ENCODE measurements at places on chromosomes 2 and 18.
A peak's percentile ranks its signal among the peaks of the same experiment; 100 is the strongest.

GRCh38 chr2:233007270-233007669, 5.8 kb downstream of the NGEF start:
- no peak for DNase-seq

DNA sequence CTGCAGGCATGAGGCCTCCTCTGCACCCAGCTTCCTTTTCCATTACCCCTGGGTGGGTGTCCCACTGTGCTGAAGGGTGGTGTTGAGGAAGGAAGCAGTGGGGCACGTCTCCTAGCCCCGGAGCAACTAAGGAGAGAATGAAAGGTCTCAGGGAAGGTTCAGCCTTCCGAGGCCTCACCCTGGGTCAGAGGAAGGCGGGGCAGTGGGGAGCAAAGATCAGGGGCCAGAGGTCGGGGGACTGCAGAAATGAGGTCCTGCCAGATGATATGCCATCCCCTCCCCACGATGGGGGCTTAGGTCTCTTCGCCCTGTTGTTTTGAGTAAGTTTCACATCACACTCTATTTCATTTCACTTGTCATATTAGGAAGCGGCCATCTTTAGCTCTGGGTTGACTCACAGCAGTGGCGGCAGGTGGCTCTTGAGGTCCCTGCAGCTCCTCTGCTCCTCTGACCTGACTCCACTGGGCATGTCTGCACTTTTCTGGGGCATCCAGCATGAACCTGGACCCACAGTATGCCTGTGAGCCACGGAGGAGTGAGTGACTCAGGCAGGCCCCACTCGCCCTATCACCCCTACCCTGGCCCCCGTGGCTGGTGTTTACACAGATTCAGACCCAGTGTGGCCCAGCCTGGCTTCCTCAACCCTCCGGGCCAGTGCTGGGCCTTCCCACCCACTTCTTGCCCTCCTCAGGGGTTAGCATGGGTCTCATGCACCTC, 153.7 kb upstream of the SMAD2 start:
- no peak for DNase-seq

DNA sequence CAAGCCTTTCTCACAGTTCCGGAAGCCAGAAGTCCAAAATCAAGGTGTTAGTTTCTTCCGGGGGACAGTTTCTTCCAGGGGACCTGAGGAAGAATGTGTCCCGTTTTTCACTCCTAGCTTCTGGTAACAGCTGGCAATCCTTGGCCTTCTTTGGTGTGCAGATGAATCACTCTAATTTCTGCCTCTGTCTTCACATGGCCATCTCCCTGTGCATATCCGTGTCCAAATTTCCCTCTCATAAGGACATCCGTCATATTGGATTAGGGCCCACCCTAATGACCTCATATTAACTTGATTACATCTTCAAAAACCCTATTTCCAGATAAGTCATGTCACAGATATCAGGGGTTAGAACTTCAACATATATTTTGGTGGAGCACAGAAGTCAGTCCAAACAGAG, 141.4 kb downstream of the ZEB2 start:
- no peak for DNase-seq

DNA sequence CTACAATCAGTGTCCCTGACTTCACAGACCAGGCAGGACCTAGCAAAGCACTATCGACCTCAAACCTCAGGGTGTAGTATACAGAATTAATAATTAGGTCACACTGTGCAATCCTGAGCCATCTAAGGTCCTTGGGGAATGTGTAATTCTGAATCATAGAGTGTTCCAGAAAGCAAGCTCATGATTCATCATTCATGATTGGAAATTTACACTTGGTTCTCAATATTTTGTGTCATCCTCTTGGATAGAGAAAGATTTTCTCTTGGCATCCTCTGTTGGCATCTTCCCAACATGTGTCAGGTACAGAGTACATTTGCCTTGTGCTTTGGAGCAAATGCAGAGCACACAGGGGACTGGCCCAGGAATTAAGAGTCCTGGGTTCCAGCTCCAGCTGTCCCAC, 245.0 kb upstream of the NT5C1B start:
- no peak for DNase-seq

GRCh38 chr2:33602201-33602830, 3.2 kb upstream of the FAM98A start:
- DNase-seq = no peak

DNA sequence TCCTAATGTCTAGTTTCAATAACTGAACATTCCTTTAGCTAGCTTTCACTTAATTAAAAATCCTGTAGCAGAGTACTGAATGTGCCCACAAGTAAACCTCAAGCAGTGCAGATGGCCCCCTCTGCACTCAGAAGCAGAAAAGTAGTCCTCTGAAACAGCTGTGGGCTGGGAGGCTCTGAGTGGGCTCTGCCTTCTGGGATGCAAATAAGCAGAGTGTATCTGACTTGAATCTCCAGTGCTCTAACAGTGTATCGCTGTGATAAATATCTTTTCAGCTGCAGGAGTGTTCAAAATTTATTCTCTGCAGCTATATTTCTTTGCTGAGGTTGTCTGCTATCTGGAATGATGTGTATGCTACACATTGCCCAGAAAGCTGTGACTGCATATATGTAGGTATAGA, 44.8 kb upstream of the SYT4 start:
- DNase-seq = no peak

DNA sequence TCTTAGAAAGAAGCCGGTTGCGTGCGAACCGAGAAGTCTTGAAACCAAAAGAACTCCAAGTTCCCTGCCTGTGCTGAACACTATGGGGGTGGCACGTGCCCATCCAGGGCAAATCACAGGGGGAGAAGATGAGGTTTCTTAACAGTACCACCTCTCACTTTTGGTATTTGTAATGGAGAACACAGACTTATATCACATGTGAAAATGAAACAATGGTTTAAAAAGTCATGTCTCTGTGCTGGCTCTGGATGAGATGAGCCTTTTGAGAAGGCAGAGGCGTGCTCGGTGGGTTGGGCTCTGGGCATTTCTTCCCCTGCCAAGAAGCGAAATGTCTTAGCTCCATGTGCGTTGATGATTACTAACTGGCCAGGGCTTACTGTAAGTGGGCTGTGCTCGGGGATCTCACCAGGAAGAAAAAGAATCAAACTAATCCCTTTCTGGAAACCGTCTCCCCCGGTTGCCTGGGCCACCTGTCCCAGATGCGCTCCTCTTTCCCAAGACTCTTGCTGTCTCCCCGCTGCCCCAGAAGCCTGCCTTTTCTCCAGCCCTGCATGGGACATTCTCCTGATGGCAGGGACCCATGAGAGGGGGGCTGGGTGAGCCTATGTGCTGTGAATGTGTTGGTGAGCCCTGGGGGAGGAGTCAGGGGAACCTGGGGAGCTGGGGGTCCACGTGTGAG, 252.9 kb downstream of the PRKCE start:
- DNase-seq = peak; percentile 7

- no peak for DNase-seq
Measured at GRCh38 chr2:231297108-231297908, 98.2 kb upstream of the B3GNT7 start.

DNA sequence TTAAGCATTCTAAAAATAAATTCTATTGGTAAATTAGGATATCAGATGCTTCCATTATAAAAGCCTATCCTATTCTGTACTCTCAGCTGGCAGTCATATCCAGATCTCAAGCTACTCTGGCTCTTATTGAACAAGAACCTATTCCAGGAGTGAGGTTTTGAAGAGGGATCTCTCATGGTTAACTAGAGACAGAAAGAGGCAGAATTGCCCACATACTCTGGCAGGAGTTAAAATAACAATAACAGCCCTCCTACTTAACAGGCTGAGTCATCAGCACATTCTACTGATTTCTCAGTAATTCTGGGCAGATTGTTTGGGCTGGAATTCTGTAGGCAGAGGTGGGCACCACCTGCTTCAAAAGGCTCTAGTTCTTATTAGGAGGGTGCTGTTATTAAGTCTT, 142.0 kb upstream of the UNC80 start:
- DNase-seq = no peak

- DNase-seq = no peak
Measured at GRCh38 chr2:50674876-50675275, 357.1 kb downstream of the NRXN1 start.

- no peak for DNase-seq
Measured at GRCh38 chr2:61710711-61711110, 143.1 kb downstream of the FAM161A start.

- no peak for DNase-seq
Measured at GRCh38 chr2:234137400-234138014, 87.0 kb downstream of the SPP2 start.

GRCh38 chr2:237701859-237702390, 74.5 kb downstream of the LRRFIP1 start:
- no peak for DNase-seq

- peak; percentile 78 for DNase-seq
Measured at GRCh38 chr2:230793572-230794359, 71.0 kb upstream of the ITM2C start.

- peak; percentile 61 for DNase-seq
Measured at GRCh38 chr18:49052891-49053644, 102.3 kb upstream of the SMAD7 start.

GRCh38 chr2:142544173-142544572, 333.3 kb upstream of the KYNU start:
- no peak for DNase-seq

DNA sequence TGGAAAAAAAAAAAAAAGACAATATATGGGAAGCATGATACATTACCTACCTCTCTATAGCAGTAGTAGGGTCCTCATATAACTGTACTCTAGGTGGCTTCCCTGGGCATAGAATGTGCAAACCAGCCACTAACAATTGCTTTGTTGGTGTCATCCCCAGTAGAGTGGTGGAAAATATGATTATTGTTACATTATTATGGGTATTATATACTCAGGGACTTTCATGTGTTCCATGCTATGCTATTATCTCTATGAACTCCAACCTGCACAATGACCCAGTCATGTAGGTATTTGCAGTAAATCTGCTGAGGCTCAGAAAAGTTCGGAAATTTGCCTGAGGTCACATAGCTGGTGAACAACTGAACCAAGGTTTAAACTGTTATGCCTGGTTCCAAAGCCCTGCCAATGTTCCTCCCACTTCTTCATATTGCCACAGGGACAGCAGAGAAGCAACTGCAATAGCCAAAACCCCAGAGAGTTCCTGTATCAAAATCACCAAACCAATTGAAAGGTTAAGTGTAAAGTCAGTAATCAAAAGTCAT, 52.6 kb upstream of the MAP4K4 start:
- no peak for DNase-seq

DNA sequence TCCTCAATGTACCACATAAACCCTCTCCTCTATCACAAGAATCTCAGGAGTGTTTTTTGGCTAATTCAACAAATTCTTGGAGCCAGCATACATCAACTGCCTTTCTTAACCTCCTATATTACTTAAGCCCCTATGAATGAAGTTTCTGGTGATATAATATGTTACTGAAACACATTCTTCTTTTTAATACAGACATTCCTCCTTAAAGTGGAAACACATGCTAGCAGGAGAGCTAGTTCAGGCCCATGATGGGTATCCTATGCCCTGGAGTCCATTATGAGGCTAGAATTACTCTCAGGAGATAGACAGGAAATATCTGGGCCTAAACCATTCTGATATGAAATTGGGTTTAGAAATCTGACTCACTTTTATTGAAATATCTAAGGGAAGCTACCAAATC, 26.6 kb upstream of the RMDN2 start:
- DNase-seq = no peak

DNA sequence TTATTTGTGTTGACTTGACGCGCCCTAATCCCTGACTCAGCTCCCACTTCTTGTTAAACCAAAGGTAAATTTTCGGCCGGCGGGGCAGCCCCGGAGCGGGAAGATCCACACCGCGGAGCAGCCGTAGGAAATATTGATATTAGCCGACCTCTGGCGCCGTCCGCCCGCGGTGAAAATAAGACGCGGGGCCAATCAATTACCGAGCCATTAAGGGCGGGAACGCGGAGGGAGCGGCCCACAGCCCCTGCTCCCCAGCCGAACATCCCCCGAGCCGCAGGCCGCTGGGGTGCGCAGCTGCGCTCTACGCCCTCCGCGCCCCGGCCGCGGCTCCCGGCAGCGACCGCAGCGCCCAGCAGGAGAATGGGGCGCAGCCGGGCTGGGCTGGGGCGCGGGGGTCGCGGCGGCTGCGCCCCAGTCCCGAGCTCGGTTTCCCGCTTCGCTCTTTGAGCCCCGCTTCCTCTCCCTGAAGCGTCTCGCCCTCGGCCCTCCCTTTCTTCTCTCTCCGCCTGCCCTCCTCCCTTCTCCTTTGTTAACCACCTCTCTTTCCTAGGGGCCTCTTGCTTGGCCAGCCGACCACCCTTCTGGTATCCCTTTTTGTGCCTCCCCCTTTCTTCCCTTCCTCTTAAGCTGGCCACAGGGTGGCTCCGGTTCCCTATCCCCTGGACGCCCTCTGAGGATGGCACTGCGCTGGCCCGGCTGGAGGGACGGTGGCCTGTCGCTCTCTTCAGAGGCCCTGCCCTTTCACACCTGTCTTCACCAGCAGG, 40.9 kb downstream of the CELF4 start:
- no peak for DNase-seq

- no peak for DNase-seq
Measured at GRCh38 chr2:9282128-9283112, 75.8 kb downstream of the ASAP2 start.

GRCh38 chr2:8317418-8317817, 364.4 kb upstream of the ID2 start:
- DNase-seq = no peak

- DNase-seq = no peak
Measured at GRCh38 chr2:48943436-48943835, 187.9 kb upstream of the LHCGR start.

- DNase-seq = no peak
Measured at GRCh38 chr2:127986548-127987079, 41.2 kb downstream of the SAP130 start.

- no peak for DNase-seq
Measured at GRCh38 chr2:223697316-223697891, 95.2 kb upstream of the SCG2 start.

DNA sequence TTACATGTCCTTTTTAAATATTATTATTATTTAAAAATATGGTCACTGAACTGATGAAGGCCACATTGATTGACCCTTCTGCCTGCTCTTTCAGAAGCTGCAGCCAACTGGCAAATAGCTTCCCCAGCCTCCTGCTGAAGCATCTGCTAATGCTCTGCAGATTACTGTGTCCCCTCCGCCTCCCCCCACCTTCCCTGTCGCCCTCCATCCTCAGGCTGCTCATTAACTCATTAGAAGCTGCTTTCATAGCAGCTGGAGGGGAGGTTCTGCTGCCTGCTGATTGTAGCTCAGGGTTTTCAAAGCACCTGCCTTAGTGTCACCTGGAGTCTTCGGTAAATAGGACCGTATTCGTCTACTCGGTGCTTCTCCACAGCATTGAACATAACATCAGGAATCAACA, 24.8 kb upstream of the LMAN1 start:
- DNase-seq = no peak

DNA sequence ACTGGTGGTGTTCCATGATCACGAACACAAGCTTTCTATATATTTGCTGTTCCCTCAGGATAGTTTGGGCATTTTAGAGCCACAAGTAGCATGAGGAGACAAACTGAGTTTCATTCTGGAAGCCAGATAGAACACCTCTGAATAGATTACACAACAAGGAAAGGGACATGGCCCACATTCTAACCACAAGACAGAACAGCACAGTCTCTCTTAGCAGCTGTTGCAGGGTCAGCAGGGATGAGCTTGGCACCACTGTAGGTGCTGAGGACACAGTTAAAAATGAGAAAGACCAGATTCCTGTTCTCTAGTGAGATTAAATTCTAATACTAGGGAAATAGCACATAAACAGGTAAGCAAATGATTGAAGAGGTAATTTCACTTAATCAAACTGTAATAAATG, 235.3 kb downstream of the ZNF407 start:
- DNase-seq = no peak

GRCh38 chr2:46151577-46151976, 145.6 kb upstream of the EPAS1 start:
- no peak for DNase-seq

All from T-helper 2 cell (primary cell).